T-helper 17 cell (primary cell): ENCODE measurements at places on chromosomes 11 and 22.
A peak's percentile ranks its signal among the peaks of the same experiment; 100 is the strongest.

GRCh38 chr22:29079218-29079901, 6.5 kb downstream of the KREMEN1 start:
- no peak for DNase-seq

DNA sequence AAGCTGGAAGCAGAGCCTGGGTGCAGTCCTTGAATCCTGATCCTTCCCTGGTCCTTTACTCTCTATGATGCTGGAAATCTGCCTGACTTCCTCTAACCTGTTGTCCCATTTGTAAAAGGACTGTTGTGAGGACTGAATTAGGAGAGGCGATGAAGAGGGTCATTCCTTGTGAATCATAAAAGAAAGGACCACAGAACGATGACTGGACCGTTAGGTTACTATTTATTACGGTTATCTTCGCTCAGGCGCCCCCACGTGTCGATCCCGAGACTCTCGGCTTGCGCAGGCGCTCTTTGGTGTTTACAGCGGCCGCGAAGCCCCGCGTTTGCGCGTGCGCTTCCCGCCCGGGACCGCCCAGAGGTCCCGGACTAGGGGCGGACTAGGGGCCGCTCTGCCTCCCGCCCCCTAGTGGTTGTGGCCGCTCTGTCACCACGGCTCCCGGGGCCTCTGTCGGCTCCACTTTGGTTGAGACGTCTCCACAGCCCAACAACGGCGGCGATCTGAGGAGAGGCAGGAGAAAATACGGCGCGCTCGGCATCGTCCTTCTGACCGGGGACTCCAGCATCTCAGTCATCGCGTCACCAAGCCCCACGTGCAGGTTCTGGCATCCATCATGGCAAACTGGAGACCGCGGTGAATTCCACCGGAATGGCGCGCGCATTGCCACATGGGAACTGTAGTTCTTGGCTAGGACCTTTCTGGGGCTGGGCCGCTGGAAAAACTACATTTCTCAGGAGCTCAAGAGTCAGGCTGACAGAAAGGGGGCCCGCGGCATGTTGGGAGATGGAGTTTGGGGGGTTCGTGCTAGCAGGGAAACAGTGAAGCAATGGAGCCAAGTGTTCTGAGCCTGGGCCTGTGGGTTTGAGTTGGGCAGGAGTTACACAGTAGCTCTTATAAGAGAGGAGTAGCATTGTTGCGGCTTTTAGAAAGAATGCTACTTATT, at the start of gene STARD10:
STARD10 (minus strand) TSS at position 623 of the 943 bp plus-strand sequence. CDS start 12,866 bp downstream, outside the sequence.
- DNase-seq, result peak; percentile 96

DNA sequence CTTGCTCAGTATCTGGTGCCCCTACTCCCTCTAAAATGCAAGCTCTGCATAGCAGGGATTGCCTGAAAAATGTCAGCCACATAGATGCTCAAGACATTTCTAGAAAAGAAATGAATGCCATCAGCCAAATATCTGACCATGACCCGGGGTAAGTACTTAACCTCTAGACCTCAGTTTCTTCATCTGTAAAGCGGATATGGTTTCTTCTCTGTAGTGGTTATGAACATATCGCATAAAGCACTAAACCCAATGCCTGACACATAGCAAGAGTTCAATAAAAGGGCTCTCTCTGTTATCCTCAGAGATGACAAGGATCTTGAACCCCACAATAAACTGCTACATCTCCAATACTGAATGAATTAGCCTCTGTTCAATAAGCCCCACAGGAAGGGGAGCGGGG, 122.6 kb downstream of the ABTB2 start:
- no peak for DNase-seq

DNA sequence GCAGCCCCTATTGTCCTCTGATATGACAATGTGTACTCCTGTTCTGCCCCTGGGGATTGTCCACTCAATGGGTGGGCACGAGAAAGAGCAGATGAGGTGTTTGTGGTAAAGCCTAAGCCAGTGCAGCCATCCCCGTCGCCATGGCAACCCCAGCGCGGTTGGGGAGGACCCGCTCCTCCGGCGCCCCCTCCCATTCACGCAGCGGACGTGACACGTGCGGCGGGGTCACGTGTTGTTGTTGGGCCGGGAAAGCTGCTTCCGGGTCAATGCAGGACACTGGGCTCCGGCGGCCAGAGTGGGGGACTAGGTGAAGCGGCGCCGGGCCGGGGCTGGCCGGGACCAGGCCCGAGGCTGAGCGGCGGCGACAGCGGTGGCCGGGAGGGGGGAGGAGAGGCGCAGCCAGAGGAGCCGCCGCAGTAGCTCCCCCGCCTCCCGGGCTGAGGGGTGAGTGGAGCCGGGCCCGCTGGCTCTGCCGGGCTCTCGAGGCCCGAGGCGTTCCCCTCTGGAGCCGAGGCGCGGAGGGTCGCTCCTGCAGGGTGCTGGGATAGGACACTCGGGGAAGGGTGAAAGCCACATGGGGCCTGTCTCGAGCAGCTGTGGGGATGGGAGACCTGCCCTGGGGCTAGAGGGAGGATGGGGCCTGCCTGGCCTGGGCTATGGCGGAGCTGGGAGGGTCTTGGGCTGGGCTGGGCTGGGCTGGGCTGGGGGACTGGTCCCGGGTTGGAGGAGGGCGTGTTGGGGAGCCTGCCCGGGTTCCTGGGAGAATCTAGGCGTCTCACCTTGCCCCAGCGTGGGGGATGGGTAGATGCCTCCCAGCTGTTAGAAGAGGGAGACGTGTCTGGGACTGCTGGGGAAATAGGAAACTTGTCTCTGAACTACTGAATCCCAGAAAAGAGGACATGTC, at the start of gene TBCEL:
TBCEL (plus strand) TSS at position 255 of the 904 bp plus-strand sequence. CDS start 21,589 bp downstream, outside the sequence.
- DNase-seq, result peak; percentile 57

GRCh38 chr22:49799431-49800075, 28.1 kb downstream of the BRD1 start:
- DNase-seq, result no peak

DNA sequence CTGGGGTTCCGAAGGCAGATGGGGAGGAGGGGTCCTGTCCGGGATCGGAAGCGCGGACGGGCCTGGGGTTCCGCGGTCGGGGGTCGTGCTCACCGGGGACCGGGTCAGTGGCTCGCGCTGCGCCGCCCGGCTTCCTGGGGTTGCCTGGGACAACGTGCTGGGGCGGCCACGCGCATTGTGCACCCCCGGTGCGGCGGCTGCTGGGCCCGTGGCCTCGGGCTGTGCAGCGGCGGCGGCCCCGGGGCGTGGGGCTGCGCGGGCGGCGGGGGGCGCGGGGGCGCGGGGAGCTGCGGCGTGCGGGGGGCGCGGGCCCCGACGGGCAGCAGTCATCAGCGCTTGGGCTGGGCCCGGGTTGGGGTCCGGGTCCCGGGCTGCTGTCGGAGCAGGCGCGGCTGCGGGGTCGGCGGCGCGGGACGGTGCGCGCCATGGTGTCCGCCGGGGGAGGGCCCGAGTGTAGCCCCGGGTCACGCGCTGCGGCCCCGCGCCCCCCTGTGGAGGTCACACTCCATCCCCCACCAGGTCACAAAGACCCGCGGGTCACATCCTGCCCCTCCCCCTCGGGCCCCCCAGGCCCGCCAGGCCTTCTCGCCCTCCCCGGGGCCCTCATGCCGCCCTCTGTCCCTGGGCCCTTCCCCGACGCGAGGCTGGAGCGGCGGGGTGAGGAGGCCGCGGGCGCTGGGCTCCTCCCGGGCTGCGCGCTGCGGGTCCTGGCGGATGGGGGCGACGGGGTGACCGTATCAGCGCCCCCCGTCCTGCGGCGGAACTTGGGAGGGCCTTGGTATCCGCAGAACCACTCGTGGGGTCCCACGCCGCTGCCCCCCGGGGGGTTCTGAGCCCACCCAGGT, at the start of gene TTLL8:
TTLL8 (minus strand) TSS at position 238 of the 845 bp plus-strand sequence.
- no peak for DNase-seq

DNA sequence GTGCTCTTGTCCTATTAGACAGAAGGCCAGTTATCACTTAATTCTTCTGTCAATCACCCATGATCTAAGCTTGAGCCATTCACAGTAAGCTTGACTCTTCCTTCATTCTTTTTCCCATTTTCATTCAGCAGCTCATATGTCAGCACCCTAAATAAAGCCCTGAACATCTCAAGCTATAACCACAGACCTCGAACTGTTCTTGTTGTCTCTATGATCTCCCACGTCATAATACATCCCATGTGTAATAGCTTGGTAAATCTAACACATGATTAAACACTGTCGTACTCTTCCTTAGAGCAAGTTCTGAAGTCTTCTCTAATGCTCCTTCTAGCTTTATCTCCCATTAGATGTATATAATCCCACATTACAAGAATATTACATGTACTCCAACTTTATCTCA, 14.4 kb downstream of the MUC15 start:
- no peak for DNase-seq

DNA sequence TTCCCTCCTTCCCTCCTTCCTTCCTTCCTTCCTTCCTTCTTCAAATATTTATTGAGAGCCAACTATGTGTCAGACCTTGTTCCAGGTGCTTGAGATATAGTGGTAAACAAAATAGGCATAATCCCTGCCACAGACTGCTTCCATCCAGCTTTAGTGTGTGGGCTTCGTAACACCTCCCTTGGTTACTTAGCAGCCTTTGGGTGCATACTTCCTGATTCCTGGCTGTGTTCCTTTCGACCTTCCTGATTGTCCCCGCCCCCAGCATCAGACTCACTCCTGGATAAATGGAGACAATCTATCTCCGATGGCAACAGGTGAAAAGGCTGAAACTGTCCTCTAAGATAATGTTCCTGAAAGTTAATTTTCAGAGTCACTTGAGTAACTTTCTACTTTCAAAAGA, 13.5 kb downstream of the CCDC81 start:
- DNase-seq, result no peak
